T-helper 1 cell (primary cell): ENCODE measurements at places on chromosomes 6 and 20.

DNA sequence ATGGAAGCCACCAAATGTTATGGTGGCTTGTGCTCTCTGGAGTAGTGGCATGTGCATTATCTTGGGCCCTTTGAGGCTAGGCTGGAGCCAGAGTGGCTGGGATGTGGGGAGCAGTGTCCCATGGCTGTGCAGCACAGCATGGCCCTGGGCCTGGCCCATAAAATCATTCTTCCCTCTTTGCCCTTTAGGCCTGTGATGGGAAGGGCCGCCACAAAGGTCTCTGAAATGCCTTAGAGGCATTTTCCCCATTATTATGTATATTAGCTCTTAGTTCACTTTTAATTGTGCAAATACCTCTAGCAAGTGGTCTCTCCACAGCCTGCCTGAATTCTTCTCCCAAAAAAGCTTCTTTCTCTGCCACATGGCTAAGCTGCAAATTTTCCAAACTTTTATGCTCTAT lies 297.3 kb upstream of the IRAK1BP1 start:
- DNase-seq: no peak

GRCh38 chr20:62850333-62850974 lies 11.2 kb downstream of the TCFL5 start:
- DNase-seq: no peak

DNA sequence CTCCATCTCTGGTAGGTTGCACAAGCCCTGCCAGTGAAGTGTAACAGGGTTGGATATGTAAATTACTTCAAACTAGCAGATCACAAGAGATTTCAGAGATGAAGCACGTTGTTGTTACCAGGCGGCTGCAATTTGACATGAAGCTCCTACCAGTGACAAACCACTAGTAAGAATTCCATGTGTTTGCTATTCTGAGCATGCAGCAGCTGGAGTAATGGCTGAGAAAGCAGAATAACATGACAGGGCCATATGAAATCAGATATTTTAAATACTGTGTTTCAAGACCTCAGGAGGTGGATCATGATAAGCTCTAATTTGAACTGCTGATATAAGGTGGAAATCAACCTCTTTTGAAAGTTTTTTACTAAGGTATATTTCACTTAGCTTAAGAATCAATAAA lies 11.4 kb downstream of the RIN2 start:
- no peak for DNase-seq

- DNase-seq: peak; percentile 55
Measured at GRCh38 chr6:155171109-155171746, 92.6 kb upstream of the CLDN20 start.

DNA sequence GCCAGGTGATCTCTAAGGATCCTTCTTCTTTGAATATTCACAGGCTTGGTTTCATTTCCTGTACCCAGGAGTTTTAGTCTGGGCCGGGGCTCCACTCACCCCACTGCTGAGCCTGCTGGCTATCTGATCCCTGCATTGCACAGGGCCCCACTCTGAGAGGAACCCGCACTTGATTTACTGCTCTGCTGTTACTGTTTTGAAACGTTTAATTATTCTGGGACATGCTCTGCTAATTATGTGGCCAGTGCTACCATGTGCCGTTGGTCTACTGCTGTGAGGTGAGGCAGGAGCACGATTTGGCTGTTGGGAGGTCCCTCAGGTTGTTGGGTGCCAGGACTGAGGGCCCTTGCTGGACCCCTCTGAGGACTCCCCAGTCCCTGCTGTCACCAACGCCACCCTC lies 108.7 kb upstream of the SIRPA start:
- DNase-seq: no peak

DNA sequence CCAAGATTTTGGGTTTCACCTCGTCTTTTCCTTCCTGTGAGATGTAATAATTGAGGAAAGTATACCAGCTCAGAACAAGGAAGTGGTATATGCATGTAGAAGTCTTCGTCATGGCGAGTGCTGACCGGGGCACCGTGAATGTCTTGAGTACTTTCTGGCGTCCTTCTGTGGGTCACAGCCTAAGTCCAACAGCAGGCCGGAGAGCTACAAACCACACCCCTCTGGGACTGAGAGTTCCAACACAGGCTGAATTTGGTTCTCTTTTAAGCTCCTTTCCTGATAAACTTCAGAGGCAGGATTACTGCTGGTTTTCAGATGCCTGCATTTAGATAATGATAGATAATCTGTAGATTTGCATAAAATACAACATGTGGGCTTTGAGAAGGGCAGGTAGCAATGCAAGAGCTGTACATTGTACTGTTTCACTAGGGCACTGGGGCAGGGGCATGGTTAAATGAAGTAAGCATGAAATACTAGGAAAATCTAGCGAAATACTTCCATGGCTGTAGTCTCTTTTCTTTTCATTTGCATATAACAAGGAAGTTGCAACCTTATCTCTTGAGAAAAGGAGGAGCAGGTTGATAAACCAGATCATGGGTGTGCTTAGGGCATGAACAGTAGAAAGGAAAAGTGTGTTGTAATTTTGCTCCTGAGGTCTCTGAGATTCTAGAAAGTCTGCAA lies at the start of gene ADTRP:
ADTRP (minus strand) TSS at position 156 of the 681 bp plus-strand sequence; CDS start at position 112, 44 bp downstream.
- no peak for DNase-seq

- DNase-seq: no peak
Measured at GRCh38 chr6:3835785-3836184, 13.4 kb upstream of the FAM50B start.

DNA sequence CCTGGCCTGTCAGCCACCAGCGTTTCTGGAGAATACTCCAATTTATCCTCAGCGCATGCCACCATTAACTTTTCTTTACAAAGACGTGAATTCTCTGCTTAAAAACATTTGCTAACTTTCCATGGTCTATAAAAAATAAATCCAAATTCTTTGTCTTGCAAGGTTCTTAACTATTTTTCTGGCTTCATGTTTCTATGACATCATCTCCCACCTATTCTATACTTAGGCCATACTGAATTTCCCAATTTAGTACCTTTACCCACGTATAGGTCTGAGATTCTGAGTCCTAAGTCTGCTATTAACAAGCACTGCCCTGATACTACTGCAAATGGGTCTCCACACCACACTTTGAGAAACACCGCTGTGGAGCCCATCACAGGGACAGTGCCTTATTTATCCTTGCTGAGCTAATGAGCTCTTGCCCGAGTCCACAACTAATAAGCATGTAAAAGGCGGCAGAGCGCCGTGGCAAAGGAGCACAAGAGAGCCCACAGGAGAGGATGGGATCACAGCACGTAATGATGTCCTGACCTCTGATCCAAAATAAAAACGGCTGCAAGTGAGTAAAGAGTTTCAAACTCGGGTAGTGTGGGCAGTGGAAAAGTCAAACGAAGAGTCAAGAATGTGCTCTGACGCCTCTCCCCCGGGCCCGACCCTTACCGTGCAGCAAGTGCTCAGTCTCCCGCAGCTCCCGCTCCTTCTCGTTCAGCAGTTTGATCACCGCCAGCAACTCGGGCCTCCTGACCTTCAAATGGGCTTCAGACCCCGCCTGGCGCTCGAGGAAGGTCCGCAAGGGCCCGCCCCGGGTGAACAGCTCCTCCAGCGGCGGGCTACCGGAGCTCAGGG lies 519 bp downstream of the MTRF1L start:
- no peak for DNase-seq

DNA sequence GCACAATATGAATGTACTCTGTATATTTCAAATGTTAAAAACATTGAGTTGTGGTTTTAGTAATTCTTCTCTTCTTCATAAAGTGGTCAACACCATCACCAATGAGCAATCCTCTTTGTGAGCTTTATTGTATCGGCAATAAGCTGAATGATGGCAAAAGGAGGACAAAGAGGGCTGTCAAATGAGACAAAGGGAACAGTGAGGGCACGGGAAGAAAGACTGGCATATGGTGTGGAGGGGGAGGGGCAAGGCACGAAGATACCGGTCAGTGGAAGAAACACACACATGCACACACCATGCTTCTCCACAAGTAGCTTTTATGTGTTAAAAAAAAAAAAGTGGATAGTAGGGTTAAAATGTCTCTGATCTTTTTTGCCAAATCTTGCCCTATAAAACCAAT lies 506.8 kb upstream of the CITED2 start:
- no peak for DNase-seq

DNA sequence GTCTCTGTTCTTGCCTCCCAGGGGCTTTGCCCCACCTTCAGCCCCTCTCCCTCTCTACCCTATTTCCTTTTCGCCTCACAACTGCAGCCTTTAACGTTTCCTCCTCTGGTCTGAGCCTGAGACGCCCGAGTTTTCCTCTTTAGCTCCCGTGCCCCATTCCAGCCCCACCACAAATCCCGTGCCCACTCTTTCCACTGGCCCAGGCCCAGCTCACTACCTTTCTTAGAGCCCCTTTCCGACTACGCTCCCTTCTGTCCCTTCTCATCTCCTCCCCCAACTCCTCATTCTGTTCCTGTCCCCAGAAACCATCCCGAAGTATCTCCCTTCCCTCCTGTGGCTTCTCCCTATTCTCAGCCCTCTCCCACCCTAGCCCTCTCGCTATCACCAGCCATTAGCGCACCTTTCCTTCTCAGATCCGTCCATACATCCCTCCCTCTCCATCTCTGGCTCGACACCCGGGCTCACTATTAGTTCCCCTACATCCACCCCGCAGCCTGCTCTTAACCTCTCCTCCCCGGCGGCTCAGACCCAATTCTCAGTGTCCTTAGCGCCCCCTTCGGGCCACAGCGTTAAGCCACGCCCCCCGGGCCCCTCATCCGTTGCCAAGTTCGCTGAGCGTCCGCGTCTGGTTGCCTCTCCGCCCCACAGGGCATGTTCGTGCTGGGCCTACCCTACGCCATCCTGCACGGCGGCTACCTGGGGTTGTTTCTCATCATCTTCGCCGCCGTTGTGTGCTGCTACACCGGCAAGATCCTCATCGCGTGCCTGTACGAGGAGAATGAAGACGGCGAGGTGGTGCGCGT lies 2.7 kb downstream of the SLC32A1 start:
- peak; percentile 59 for DNase-seq

- DNase-seq: no peak
Measured at GRCh38 chr20:25252686-25253421, 5.0 kb downstream of the PYGB start.

GRCh38 chr20:37314617-37315016 lies 25.2 kb downstream of the MANBAL start:
- no peak for DNase-seq

DNA sequence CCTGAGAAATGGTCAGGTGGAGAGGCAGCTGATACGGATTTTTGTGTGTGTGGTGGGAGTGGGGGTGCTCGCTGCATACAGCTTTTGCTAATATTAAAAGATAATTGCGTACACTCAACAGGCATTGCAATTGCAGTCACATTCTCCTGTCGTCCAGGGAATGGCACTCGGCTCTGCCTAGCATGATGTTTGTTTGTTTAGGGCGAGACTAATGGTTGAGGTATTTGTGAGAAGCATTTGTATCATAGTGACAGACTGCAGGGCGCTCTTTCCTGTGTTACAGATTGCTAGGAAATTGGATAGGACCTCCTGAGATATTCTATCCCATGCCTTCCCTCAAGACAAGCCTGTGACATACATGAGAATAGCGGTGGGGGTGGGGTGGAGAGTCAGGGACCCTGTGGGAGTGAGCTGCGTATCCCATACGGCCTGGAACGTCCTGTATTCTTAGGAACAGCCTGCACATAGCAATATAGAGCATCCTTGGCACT lies 207.4 kb downstream of the SOX4 start:
- DNase-seq: no peak

DNA sequence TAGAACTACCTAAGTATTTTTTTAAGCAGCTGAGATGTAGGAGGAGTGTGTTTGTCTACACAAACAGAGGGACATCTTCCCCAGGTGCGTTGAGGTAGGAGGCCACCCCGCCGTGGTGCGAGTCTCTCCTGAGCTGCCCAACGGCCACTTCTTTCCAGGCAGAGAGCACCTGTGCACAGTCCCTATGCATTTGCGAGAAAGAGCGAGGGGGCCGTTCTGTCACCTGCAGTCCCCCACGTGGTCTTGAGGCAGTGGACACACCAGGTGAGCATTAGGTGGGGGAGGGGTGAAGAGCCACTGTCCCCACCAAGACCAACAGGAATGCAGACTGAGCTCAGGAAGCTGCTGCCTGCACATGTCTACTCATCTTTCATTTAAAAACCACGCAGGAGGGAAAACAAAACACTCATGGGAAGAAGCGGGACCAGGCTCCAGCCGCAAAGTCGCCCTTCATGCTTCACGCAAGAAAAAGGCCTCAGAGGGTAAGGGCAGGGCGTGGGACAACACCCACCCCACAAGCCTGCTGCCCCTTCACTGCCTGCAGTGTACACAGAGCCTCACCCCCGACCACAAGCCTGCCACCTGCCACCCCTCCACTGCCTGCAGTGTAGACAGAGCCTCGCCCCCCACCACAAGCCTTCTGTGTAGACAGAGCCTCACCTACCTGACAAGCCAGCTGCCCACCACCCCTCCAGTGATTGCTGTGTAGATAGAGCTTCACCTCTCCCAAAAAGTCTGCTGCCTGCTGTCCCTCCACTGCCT lies 142.0 kb downstream of the DLL1 start:
- no peak for DNase-seq

DNA sequence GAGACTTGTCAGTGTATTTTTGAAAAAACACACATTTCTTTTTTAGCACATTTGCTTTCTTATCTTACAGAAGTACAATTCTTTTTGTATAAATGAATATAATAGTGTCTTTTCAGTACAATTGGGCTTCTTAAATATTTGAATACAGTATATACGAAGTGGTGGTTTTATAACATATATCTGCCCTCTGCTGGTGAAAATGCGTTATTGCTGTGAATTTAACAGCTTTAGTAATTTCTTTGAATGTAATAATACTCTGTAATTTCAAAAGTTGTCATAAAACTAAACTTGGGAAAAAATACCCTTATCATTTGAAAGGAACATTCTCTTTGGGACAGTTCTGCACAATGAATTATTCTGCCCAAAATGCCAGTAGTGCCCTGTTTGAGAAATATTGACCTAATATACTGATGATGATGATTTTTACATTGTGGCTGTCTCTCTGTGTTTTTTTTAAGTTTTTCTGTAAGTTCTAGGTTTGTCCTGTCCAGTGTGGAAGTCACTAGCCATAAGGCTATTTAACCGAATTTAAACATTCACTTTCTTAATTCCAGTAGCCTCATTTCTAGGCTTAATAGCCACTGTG lies 19.0 kb downstream of the SMAP1 start:
- DNase-seq: no peak

- no peak for DNase-seq
Measured at GRCh38 chr6:17485946-17486345, 92.6 kb downstream of the CAP2 start.

GRCh38 chr6:155197932-155198331 lies 65.9 kb upstream of the CLDN20 start:
- no peak for DNase-seq

DNA sequence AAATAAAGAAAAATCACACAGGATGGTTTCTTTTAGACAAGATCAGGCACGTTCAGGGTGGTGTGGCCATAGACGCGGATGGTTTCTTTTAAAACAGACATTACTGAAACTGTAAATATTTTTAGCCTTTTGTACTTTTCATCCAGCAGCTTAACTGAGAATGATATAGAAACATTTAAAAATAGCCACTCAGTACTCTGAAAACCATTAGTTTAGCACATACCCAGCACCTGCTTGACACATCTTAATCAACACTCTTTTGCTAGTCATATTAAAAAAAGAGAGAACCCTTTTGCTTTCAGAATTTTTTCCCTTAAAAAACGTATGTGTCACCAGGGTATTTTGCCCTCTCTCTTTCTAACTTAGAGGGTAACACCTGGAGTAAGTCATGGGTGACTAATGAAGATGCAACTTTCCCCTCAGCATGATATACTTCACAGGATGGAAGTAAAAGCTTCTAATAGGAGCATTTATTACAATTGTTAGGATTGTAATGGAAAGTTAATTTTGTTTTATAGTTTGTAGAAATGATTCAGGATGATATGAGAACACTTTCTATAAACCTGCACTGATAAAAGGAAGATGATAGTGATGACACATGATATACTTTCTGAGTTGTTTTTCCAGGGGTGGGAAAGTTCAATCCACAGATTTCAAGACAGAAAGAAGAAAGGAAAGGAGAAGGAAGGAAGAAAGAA lies 45.2 kb downstream of the BACH2 start:
- no peak for DNase-seq
